Activated CD8-positive, alpha-beta memory T cell treated with anti-CD3 and anti-CD28 coated beads for 1 hour (primary cell): ENCODE measurements at places on chromosomes 5 and 9.

DNA sequence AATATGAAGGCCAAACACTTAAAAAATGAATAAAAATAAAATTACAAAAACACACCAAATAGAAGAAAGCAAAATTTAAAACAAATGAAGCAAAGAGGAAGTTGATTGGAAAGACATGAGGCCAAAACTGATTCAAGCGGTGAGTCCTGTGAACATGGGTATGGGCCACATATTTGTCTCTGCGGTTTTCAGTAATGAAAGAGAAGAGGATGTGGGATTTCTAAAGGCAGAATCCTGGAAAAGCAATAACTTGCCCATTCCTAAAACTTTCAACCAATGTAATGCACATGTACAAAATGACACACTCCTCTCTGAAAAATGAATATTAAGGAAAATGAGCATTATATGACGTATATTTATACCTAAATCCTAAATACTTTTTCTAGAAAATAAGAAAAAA is 263.7 kb downstream of the SEMA5A start:
- DNase-seq, result no peak

GRCh38 chr9:13728131-13728530 is 448.6 kb upstream of the MPDZ start:
- DNase-seq, result no peak

GRCh38 chr5:150801117-150801927 is 22.8 kb downstream of the SMIM3 start:
- no peak for DNase-seq

GRCh38 chr9:98640394-98640793 is 68.3 kb downstream of the GABBR2 start:
- no peak for DNase-seq

DNA sequence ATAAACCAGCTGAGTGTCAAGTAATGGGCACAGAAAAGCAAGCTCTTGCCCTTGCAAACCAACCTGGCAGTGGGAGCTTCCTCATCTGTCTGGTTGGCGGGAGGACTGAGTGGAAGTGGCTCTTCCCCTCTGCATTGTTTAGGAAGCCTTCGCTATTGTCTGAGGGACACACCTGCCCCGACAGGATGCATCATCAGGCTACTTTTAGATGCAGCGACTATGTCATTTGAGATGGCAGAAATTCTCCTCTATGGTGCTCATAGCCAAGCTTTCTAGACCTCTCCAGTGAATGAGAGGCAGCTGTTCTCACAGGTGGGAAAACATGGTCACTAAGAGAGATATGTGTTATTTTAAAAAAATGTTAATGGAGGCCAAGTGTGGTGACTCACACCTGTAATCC is 104.0 kb downstream of the DOCK8 start:
- no peak for DNase-seq

DNA sequence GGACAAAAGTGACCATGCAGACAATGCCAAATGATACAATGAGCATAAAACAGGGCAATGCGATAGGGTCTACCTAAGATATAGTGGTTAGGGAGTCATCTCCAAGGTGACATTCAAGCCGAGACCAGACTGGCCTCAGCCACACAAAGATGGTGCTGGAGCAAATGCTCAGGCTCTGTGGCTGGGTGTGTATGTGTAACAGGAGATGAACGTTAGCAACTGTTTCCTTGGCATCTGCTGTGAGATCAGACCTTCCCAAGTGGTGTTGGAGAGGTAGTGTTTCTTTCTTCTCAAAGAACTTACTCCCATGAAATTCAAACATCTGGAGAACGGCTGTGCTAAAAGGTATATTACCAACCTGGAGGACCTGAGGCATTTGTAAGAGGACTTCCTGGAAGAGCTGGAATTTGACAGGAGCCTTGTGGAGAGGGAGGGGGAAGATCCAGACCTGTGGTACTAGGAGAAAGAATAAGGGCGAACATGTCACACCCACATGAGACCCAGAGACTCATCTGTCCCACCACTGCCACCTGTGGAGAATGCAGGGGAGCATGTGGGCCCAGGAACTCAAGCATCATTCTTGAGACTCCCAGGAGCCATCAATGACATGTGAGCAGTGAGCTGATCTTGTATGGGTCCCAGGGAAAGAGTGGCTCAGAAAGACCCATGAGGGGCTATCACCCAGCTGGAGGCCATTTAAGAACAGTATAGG is 21.4 kb upstream of the ANXA6 start:
- DNase-seq, result no peak

DNA sequence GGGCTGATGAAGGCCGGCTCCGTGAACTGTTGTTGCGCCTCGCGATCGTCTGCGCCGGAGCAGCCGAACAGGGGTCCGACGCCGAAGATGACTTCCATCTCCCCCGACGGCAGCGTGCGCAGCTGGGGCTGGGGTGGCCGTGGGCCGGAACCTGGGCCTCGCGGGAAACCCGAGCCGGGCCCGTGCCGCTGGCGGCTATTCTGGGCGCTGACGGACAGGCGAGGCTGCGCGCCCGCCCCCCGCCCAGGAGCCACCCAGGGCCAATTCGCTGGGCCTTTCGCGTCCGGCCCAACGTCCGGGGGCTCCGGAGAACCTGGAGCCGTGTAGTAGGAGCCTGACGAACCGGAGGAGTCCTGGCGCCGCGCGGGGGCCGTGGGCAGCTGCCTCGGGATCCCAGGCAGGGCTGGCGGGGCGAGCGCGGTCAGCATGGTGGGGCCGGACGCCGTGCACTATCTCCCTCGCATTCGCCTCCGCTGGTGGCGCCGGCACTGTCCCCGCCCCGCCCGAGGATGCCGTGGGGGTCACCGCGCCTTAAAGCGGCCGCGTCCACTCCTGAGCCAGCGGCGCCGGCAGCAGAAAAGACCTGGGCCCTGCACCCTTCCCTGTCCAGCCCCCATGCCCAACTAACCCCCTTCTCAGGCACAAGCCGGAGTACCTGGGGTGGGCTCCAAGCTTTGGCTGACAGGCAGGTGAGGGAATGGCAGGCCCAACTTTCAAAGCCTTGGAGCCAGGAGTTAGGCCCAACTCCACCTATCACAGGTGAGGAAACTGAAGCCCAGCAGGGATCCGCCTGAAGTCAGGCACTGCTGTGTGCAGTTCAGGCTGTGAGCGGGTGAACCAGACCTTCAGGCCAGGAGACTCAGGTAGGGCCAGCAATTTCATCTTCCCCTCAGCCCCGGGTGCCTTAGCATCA is at the start of gene PROB1:
TSS of gene PROB1 (minus strand) at position 451 of the 913 bp plus-strand sequence. CDS start at position 428, 23 bp downstream.
- no peak for DNase-seq

GRCh38 chr5:146001544-146002190 is 65.3 kb downstream of the SH3RF2 start:
- no peak for DNase-seq

GRCh38 chr5:85681871-85682270 is 935.9 kb upstream of the COX7C start:
- no peak for DNase-seq

DNA sequence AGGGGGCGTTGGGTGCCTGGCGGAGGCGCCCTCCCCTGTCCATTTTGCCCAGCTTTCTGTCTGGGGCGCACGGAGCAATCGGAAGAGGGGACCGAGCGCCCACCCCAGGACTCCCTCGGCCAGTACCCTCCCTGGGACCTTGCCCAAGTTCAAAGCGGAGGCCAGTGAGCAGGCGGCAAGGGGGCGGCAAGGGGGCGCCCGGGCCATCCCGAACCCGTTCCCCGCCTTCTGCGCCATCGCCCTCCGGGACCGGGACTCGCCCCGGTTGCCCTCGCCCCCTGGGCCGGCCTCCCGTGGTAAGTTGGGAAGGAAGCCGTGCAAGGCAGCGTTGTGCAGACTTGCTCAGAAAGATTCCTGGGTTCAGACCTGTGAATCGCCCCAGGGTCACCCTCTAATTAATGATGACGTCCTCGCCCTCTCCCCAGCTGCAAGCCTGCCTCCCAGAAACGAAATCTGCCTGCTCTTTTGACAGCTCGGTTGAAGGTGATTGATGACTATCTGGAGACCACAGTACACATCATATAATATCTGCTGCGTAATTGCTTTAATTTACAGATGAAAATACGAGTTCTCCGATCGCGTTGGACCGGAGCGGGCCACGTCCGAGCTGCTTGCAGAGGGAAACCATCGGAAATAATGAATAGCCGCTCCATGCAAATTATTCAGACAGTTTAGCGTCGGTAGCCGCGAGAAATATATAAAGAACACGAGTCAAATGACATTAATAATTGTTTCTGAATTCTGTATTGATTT is 1.4 kb upstream of the IRX4 start:
- no peak for DNase-seq

DNA sequence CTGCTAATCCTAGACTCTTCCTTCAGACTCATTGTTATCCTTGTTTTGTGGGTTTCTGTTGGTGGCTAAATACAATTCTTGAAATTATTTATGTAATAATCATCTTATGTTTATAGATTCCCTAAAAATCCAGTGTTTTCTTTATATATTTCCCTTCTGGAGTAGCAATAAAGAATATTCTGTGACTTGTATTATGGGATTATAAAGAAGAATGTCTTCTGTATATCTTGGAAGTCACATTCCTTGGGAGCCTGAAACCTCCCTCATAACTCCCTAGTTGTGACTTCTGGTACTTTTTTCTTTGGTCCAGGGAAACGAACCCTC is 356.1 kb downstream of the TMEM167A start:
- DNase-seq, result no peak

DNA sequence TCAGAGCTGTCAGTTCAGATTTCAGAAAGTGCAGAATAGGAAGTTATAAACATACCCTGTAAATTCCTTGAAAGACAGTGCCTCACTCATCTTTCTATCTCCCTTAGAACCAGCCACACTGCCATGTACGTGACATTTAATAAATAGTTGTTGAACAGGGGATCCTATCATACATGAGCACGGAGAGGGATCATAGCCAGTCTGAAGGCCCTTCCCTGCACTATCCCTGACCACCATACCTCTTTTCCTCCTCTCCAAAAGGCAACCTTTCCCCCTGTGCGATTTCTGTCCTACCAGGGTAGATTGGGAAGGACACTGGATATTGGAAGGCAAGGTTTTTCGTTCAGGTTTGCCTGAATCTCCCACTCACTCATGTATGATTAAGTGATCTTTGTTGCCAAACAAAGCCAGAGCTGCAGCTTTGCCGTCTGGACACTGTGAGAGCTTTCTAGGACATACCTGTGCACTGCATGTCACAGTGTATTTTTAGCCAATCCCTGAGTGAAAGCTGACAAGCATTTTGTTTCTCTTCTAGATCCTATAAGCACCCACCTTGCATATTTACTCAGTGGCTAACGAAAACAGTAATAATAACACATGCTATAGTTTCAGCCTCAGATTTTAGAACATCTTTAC is 986.5 kb upstream of the WWC1 start:
- DNase-seq, result no peak

DNA sequence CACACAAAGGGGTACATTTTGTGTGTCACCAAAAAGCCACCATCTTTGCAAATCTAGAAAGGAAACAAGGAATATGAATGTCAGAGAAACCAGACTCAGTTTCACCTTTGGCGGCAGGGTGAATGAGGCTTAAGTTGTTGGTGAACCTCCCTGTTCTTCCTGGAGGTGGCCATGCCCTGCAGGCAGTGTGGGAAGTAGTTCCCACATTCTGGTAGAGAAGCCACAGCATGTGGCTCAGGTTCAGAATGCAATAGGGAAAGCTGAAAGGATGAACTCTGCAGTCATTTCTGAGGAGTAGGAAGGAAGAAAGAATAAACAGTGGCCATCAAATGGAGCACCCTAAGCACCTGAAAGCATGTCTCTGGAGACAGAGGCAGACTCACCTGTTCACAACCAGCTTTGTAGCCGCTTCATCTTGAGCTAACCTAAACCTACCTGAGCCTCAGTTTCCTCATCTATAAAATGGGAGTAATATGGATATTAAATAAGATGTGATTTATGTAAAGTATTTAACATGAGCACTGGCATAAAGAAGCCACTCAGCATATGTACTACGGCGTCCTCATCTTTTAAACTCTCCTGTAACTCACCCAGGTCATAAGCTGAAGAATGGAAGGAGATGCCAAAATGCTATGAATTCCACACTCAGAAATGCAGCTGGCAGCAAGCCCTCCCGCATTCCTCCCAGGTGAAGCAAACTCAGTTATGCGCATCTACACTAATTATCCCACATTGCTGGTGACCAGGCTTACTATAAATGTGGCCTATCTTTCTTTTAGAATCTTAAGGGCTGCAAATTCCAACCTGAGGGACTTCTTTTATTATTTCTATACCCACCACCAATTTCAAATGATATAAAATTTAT is 86.0 kb downstream of the ZNF608 start:
- DNase-seq, result no peak
